ENCODE measurements at places on chromosomes 6 and 20.

GRCh38 chr6:157143171-157143889 lies 180.0 kb downstream of the TMEM242 start:
- no peak for DNase-seq

DNA sequence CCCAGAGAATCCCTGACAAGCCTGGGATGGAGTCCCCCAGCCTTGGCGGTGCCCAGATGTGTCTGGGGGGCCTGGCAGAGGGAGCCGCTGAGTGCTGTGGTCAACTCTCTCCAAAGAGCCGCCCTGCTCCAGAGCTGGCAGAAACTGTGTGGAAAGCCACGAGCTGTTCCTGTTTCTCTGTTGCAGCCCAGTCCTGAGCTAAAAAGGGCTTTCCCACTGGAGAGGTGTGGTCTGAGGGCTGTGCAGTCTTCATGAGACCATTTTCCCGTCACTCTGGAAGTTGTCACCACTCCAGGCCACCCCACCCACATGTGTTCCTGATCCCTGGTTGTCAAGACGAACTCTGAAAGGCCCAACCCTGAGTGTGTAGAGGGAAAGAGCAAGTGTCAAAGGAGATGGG lies 99.7 kb upstream of the KCNK16 start:
- no peak for DNase-seq

DNA sequence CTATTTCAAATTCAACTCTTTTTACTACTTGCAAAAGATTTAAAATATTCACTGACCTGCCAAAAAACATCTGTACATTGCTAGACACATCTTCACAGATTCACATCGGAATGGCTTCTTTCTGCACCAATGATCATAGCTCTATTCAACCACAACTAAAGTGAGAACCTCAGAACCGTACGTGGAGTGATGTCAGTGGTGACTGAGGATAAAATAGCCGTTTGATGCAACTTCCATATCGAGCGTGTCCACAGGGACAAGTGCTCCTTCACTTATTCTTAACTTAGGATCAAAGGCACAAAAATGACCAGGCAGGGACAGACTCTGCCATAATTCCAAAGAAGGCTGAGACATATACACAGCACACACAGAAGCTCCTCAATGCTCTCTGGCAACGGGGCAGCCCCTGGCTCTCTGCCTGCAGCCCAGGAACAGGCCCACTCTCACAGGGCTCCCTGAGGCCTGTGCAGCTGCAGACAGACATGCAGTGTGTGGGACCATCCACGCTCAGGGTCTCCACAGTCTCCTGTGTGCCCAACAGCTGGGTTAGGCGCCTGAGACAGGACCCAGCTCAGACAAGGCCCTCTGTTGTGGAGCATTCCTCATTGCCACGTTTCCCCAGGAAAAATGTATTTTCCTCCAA lies 22.8 kb downstream of the FYN start:
- no peak for DNase-seq

GRCh38 chr6:127225497-127225896 lies 41.2 kb upstream of the RNF146 start:
- no peak for DNase-seq

DNA sequence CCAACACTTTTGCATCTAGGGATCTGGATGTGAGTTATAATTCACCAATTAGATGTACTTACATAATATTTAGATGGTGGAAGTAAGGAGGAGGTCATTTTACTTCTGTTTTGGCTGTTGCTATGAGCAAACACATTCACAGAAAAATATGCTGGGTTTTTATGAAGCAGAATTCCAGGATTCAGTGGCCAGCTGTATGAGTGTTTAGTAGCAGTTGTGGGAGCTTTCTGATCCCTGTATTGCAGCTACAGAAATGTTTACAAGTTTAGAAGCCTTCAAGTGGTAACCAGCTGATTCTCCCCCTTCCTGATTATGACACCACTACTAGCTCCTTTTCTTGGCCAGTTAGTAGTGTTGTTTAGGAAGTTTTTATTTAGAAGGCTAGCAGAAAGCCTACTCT lies 177.0 kb downstream of the TENT5A start:
- DNase-seq: no peak

DNA sequence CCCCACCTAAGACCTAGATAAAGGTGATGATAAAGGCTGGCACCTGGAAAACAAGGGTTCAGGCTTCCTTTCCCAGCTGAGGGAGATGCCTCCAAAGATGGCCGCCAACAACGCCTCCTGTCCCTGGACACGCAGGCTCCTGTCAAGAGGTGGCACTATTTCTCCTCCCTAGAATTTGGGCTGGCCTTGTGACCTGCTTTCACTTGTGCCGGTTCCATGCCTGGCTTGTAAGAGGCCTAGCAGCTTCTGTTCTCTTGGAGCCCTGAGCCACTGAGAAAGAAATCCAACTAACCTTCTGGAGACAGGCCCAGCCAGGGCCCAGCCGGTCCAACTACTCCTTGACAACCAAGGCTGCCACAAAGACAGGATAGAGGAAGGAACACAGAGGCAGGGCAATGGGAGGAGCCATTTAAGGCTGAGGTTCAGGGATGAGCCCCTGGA lies 60.2 kb upstream of the RALY start:
- peak; percentile 73 for DNase-seq

GRCh38 chr6:65786815-65787214 lies 79.8 kb upstream of the EYS start:
- DNase-seq: no peak

DNA sequence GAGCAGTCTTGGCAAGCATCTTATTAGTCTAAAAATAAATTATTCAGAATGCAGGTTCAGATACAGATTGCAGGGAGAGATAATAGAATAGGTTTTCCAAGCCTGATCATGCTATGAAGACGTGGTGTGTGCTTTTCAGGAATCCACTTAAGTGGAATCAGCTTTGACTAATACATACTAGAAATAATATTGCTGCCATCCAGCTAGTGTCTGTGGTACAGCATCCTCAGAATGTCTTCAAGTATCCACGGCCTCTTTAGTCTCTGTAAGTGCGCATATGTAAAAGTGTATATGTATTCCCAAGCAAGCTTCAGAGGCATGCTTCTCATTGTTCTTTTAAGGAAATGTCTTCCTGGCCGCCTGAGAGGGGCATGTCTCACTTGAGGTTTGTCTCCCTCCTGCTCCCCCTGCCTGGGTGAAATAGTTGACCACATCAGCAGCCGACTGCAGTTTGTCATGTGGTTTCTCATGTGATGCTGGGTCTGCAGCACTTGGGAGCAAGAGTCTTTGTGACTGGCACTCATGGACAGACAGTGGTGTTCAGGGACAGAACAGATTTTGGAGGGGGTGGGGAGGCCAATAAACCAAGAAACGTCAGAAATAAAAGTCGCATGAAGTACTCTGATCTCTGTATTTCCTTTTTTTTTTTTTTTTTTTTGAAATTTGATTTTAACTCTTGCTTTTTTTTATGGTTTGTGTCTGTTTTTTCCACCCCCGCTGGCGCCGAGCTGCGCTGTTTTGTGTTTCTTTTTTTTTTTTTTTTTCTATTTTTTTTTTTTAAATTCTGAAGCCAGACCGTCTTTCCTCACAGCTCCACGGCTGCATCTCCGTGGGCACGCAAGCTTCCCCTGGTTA lies 150.8 kb downstream of the PRL start:
- DNase-seq: no peak

DNA sequence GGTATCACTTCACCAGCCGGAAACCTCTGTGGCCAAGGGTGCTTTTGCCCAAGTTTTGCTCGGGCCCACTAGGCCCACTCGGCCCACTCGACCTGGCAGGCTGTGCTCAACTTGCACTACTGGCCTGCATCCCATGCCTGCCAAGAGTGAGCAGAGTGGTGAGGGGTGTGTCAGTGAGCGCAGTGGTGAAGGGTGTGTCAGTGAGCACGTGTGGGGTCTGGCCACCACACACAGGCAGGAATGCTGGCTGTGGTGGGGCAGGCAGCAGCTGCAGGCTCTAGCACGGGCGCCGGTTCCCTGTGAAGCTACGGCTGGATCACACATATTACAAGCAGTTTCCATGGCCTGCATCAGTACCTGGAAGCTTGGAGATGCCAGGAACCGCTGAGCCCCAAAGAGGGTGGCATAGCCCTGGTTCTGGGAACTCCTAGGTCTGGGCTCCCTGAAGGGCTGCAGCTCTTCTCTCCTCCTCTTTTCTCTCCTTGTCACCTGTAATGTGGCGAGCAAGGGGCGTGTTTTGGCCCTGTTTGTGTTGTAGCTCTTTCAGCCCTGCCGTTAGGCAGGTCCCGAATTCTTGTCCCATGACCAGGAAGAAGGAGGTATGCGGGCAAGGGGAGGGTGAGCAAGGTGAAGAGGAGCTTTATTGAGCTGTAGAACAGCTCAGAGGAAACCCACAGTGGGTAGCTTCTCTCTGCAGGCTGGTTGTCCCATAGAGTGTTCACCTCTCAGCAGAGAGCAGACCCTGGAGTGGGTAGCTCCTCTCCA lies 51.0 kb upstream of the CLDN20 start:
- no peak for DNase-seq

GRCh38 chr6:18343741-18344140 lies 43.4 kb upstream of the RNF144B start:
- no peak for DNase-seq

DNA sequence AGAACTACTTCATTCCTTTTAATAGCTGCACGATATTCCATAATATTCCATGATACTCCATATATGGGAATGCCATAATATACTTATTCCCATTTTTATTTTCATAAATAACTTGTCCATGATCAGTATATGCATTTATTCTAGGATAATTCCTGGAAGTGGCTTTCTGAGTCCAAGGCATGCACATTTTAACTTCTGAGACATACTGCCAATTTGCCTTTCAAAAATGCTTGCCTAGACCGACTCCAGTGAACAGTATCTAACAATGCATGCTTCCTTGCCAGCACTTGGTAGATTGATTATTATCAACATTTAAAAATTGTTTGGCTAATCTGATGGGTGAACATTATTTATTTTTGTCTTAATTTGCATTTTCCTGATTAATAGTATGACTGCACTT lies 54.0 kb downstream of the SPTLC3 start:
- DNase-seq: no peak

DNA sequence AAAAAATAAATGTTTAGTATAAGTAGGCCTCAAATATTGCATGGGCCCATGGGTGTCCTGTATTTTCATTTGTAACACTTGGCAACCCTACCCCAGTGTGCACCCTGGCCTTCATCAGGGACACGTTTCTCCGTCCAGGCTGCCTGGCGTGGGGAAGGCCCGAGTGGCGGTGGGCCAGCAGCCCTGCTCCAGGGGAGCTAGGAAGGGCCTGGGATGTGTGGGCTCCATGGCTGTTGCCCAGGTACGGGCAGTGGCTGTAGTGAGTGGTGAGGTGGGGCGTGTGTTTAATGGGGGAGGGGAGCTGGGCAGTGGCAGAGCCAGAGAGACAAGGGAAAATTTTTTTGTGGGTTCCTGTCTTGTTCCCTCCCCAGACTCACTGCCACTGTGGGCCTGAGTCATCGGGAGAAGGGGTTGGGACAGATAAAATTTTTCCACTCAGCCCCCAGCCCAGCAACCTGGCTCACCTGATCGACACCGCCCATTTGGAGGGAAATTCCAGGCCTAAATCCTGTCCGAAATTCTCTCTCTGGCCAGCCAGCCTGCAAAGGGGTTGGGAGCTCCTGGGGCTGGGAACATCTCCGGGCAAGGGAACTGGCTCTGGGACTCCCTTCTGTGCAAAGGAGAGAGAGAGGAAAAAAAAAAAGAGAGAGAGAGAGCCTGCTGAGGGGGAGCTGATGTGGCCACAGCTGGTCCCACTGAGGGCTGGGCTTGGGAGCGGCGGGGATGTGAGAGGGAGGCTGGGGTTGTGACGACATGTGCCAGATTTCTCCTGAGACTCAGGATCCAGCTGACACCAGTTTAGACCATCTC lies 32.5 kb upstream of the VEGFA start:
- no peak for DNase-seq

All from left lobe of liver (tissue), 2 donors.